ENCODE measurements at places on chromosomes 6 and 20. TPM values are rescaled to one million over a fixed set of nuclear protein-coding genes. Genes with fewer than 3 reads are reported as not detected.

The TREML2 gene
- total RNA-seq = 6.9 TPM

GRCh38 chr6:14058029-14058695 lies 59.4 kb upstream of the CD83 start:
- no peak for DNase-seq
- H3K4me3 ChIP-seq = no peak overlapping the region
- no peaks in the 10 kb centered on the region for H3K4me1 ChIP-seq
- no peak overlapping the region for H3K27ac ChIP-seq
- H3K27me3 ChIP-seq = peaks cover 27% of the 10 kb centered on the region

DNA sequence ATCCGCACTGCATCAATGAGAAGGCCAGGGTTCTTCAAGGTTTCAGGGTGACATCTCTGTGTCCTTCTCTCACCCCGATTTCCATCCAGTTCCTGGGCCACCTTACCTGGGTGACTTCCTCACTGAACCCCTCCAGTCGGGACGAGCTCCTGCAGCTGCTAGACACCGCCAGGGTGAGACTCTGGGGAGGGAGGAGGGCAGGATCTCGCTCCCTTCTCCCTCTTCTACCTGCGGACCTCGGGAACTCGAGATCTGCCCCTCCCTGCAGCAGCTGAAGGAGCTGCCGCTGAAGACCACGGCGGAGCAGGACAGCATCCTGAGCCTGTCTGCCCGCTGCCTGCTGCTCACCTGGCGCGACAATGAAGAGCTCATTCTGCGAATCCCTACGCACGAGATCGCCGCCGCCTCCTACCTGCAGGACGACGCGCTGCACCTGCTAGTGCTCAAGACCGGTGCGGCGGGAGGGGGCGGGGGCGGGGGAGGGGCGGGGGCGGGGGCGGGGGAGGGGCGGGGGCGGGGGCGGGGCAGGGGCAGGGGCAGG lies 7.5 kb downstream of the CCM2L start:
- peaks cover 59% of the 10 kb centered on the region for H3K27me3 ChIP-seq
- peaks cover 18% of the 10 kb centered on the region for H3K4me1 ChIP-seq
- H3K27ac ChIP-seq = no peak overlapping the region
- no peaks in the 10 kb centered on the region for H3K36me3 ChIP-seq

DNA sequence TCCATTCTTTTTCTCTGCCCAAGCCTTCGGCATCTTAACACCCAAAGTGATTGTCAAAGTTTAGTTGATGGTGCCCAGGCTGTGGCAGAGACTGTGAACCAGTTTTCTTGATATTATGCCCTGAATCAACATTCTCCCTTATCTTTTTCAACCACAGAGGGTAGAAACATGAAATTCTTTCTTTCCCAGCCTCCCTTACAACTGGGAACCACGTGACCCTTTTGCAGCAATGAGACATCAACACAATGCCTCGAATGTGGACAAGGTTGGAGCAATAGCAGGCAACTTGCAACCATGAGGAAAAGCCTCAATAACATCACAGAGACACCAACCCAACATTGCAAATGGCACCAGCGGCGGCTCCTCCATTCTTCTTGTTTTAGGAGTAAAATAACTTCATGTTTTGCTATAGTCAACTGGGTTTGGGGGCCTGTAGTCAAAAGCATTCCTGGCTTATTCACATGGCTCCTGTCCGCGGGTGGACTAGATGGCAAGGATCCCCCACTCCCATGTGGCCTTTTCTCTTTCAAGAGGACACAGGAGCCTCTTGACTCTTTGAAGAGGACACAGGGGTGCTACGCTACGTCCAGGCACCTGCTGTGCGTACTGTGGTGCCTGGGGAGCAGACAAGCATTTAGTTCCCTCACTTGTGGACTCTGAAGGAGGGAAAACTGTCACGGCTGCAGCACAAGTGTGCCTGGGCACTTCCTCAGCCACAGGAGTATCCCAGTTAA lies 90.5 kb downstream of the NOL4L start:
- no peak for DNase-seq
- H3K4me3 ChIP-seq = no peak overlapping the region
- H3K4me1 ChIP-seq = peaks cover 27% of the 10 kb centered on the region
- H3K27me3 ChIP-seq = no peaks in the 10 kb centered on the region
- H3K27ac ChIP-seq = no peak overlapping the region
- peaks cover 8% of the 10 kb centered on the region for H3K36me3 ChIP-seq

The LAMA2 gene
- 0.69 TPM for total RNA-seq

All from activated CD8-positive, alpha-beta T cell treated with anti-CD3 and anti-CD28 coated beads for 36 hours (primary cell).